ENCODE measurements at places on chromosomes 3 and 15.

DNA sequence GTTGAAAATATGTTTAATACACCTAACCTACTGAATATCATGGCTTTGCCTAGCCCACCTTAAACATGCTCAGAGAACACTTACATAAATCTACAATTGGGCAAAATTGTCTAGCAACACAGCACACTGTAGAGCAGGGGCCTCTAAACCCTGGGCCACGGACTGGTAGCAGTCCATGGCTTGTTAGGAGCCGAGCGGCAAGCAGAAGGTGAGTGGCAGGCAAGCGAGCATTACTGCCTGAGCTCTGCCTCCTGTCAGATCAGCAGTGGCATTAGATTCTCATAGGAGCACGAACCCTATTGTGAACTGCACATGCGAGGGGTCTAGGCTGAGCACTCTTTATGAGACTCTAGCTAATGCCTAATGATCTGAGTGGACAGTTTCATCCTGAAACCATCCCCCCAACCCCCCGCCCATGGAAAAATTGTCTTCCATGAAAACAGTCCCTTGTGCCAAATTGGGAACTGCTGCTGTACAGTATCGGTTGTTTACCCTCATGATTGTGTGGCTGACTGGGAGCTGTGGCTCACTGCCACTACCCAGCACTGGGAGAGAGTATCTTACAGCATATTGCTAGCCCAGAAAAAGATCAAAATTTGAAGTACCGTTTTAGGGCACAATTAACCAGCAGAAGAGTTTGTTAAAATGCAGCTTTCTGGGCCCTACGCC lies 26.1 kb downstream of the CMSS1 start:
- no peak for DNase-seq

- DNase-seq = no peak
Observed at GRCh38 chr3:142272200-142272891, 47.0 kb upstream of the GK5 start.

- DNase-seq = no peak
Observed at GRCh38 chr3:87503900-87504498, 227.6 kb upstream of the POU1F1 start.

DNA sequence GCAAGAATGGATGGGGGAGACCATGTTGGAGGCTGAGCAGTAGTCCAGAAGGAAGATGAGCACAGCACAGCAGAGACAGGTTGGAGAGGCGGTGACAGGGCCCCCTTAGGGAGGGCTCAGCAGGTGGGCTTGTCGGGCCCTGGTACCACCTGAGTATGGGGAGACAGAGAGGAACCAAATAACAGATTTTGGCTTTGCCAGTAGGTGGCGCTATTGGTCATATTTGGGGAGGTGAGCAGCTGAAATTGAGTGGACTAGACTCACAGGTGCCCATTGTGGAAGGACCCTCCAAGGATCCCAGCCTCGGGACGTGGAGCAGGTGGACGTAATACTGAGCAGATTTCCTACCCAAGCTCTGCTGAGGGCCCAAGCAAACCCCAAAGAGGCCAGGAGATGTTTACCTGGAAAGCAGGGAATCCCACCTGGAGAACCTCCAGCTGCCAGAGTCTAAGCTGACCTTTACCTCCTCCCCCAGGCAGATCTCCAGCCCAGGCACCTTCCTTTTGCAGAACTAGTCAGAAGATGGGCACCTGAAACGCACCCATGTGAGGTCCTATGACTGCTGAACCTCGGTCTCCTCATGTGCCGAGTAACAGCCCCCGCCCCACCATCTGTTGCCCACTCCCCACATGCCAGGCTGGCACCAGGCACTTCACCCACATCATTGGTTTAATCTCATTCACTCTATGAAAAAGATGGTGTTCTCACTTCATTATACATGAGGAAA lies 24.6 kb upstream of the CORO2B start:
- DNase-seq = peak; percentile 50

DNA sequence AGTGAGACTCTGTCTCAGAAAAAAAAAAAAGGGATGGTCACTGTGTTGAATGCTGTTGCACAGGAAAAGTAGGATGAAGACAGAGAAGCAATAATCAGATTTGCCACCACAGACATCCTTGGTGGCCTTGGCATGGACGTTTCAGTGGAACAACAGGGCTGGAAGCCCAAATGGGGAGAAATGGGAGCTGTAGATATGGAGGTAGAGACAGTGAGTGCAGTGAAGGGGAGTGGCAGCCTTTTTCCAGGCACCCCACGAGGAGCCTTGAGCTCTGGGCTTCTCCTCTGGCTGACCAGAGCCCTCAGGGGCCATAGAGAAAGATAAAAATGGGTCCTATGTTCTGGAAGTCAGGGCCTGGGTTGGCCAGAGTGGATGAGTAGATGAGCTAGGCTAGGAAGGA lies 12.3 kb upstream of the DOCK3 start:
- DNase-seq = no peak

DNA sequence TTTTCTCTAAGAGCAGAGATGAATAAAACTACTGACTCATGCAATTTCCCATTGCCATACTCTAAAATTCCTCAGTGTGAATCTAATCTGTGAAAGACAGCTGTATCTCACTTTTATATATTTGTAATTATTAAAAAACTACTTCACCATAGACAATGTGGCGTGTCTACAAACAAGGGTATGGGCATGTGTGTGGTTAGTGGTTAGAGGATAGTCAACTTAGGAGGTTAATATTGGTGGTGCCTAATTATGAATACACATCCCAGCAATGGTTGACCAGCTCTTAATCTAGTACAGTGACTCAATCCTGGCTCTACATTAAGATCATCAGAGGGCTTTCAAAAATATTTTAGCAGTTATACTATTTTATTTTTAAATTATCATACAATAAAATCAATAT lies 94.5 kb downstream of the GOLIM4 start:
- DNase-seq = no peak

DNA sequence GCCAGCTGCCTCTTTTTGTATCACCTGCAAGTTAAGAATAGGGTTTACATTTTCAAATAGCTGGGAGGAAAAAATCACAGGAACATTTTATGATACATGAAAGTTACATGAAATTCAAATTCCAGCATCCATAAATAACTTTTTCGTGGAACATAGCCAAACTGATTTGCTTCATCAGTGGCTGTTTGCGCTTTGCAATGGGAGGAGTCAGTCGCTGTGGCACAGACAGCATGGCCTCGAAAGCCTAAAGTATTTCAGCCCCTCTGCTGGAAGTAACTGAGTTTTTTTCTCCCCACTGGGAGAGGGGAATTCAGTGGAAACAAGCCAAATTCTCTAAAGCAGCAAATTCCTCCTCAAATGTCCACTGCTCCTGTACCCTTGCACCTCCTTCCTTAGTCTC lies 271.9 kb downstream of the SUCLG2 start:
- DNase-seq = no peak

- DNase-seq = no peak
Observed at GRCh38 chr3:62229908-62230307, 143.4 kb downstream of the FEZF2 start.

GRCh38 chr15:64781299-64781698 lies 5.9 kb upstream of the RBPMS2 start:
- DNase-seq = no peak

- DNase-seq = no peak
Observed at GRCh38 chr3:117695321-117695720, 985.7 kb downstream of the TUSC7 start.

DNA sequence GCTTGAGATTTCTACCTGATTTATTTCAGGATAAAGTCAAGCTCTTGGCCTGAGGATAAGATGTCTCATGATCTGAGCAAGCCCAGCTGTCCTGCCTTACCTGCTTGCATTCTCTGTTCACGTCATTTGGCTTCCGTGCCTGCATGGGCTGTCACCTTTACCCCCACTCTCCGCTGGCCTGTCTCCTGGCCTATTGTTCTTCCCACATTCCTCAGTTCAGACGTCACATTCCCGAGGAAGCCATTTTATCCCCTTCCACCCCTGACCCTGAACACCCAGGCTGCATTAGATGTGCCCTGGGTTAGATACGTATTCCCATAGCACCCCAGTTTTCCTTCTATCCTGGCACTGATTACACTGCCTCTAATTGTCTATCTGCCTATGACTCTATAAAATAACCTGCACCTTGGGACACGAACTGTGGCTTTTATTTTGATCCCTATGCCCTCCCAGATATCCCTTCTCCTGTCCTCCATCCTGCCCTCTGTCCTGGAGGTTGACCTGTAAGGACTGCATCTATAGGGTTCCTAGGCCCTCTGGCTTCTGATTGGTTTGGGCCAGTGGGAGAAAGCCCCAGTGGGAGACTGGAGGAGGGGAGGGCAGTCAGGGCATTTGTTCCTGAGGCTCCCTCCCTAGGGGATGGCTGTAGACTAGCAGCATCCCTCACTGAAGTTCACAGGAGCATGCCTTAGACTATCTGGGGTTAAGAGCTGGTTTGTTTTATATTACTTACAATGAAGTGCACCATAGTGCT lies 19.2 kb upstream of the UBE2Q2 start:
- DNase-seq = no peak

DNA sequence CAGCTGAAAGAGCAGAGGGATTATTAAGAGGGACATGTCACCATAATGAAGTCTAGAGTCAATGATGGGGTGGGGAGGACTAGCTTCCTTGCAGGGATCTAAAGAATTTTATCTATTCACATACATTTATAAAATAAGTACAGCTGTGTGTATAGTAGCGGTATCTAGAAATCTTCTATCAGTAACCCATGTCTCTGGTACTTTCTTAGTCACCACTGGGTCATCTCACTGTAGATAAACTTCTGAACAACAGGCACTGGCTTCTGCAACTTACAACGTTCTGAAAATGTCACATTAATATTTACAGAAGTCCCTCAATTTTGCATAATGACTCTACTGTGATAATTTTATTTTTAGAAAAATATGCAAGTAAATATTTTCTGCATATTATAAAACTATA lies 401.7 kb downstream of the TBC1D5 start:
- DNase-seq = no peak

DNA sequence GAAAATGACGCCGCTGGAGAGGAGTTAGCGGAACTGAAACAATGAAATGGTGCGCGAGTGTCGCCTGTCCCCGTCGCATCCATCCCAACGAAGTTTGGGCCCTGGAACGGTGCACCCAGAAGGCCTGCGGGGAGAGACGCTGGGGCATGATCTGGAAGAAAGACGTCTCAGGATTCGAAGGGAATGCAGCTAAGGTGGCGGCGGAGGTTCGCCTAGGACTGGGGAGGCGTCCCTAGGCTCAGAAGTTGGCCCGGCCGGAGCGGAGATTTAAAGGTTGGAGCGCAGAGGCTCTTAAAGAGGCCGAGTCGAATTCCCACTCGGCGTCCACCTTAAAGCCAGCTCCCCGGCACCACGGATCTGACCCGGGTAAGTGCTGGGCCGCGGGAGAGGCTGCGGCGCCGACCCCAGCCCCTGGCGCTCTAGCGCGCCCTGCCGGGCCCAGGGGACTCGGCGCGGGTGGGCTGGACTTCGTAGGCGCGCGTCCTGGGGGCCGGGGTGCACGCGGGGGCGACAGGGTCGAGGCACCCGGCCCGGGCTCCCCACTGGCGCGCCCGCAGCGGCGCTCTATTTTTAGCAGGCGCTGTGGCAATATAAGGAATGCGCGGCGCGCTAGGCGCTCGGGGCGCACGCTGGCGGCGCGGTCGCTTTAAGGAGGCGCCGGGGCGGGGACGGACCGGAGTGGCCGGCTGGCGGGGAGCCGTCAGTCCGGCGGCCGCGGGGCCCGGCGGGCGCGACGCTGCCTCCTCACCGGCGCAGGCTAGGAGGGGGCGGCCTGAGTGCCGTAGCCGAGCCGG lies at the start of gene MRAS:
MRAS (plus strand) TSS at position 620 of the 794 bp plus-strand sequence. CDS start 24,305 bp downstream, outside the sequence.
- peak; percentile 19 for DNase-seq

DNA sequence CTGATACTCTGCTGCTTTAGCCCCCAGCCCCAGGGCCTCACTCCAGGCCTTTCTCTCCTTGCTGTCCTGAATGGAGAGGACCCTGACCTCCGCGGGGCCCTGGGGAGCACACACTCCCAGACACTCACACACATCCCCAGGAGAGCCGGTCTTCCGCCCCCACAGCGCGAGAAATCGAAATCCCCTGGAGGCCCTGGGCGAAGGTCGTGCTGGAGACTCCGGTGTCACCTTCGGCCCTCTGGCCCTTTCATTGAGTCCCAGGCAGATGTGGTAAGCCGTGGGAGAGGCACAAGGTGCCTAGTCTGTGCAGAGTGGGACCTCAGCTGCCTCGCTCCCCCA lies 848 bp upstream of the GOLGA8B start:
- DNase-seq = no peak

GRCh38 chr3:42118762-42119361 lies 27.7 kb downstream of the TRAK1 start:
- no peak for DNase-seq

GRCh38 chr3:118974356-118975097 lies 60.1 kb downstream of the IGSF11 start:
- DNase-seq = no peak

DNA sequence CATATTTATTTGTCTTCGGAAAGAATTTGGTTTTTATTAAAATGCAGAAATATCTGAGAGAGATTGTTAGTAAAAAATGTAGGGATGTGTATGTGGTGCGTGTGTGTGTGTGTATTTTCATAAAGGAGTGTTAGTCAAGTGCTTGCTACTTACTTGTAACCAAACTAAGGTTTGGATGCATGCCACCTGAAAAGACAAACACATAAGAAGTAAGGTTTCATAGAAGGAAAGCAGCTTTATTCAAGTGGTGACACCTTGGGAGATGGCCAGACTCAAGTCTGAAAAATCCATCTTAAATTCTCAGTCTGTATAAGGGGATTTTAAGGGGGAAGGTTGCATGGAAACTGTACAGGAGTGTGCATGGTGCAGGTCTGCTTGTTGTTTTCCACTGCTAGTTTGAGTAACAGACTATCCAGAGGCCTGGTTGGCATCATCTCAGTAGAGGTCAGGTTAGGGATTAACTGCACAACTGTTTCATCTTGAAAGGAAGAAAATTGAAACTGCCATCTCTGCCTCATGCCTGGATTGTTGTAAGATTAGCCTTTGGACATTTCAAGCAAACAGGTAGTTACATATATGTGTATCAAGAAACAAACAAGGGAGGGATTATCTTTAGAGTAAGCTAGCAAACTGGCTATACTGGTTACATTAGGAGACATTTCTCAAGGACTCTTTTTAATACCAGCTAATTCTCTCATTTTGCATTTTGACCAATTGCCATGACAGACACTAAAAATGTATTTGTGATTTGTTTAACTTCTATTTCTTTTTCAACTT lies 196.7 kb downstream of the EPHA6 start:
- DNase-seq = no peak

GRCh38 chr3:111617912-111618601 lies 22.9 kb upstream of the ZBED2 start:
- DNase-seq = peak; percentile 18

GRCh38 chr3:51340989-51341636 lies 44.0 kb upstream of the MANF start:
- DNase-seq = no peak

DNA sequence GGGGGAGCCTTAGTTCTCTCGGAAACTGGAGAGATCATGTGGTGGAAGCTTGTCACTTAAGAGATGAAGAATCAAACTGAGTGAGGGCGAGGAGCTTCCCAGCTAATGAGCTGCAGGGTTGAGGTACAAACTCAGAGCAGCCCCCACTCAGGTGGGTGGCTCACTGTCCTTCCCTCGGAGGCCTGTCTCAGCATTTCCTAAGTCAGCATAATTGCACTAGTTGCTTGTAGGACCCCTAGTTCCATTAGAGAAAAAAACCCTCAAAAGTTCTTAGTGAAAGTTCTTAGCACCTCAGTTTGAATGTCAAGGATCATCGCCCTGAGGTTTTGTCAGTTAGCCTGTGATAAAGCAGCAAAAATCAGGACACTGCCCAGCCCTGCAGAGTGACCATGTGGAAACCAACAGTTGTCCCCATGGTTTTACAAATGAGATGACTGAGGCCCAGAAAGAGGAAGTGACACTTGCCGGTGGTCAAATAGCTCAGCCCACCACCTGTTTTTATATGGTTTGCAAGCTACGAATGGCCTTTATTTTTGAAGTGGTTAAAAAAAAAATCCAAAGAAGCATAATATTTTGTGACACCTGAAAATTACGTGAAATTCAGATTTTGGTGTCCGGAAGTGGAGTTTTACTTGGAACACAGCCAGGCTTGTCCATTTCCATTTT lies 11.9 kb downstream of the SMAD6 start:
- DNase-seq = no peak
